ENCODE measurements at places on chromosomes 13 and 19.

- DNase-seq = no peak
Measured at GRCh38 chr13:76884186-76884906, 1.9 kb downstream of the KCTD12 start.

DNA sequence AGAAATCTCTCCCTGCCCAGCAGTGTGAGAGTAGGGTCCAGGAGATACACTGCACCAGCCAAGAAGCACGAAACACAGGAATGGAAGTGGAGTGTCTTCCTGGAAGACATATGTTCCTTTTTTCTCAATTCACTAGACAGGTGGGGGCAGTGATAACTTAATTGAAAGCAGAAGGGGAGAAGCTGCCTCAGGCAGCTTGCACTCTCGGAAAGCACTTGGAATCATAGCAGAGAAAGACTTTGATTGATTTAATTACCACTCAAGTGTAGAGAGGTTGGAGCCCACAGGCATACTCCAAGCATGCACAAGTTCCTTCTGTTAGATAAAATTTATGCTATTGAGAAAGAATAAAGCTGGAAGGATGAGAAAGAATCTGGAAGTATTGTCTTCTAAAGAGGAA lies 249.4 kb downstream of the SLITRK6 start:
- DNase-seq = no peak

DNA sequence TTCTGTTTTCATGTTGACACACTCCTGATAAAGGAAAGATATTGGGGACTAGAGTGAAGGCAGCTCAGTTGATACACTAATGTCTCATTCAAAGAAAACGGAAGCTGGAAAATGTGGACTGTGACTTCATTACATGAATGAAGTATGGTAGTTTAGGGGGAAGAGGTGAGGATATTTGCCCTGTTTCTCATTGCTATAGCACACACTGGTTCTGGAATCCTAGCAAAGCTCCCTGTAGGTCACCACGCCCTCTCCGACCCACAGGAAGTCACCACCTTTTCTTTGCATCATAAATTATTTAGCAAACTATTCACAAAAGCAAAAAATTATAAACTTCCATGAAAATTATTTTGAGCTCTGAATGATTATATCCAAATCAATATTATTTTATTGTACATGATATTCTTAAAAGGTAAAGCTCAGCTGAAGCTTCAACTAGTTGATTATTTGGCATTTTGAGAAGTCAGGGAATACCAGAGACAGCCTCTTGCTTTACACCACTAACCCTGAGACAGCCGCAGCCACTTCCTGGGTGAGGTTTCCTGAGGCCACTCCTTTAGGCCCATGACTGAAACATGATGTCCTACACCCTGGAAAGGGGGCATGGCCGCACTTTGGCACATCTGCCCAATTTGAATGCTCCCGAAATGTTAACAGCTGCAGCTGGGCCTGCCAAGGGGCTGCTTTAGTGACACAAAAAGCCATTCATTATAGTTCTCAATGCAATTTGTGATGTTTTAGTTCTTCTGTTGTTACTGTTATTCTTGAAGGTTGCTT lies 50.0 kb upstream of the WDFY2 start:
- no peak for DNase-seq

GRCh38 chr13:104809483-104809882 lies 1726.0 kb downstream of the EFNB2 start:
- no peak for DNase-seq

DNA sequence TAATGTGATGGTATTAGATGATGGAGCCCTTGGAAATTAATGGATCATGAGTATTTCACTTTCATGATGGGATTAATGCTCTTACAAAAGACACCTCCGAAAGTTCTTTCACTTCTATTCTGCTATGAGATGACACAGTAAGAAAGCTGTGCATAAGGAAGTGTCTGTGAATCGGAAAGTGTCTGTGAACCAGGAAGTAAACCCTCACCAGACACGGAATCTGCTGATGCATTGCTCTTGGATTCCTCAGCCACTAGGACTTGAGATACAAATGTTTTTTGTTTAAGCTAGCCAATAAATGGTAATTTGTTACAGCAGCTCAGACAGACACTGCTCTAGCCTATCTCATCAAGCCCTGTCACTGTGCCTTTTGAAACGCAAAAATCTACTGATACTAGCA lies 440.4 kb upstream of the PRR20A start:
- DNase-seq = no peak

DNA sequence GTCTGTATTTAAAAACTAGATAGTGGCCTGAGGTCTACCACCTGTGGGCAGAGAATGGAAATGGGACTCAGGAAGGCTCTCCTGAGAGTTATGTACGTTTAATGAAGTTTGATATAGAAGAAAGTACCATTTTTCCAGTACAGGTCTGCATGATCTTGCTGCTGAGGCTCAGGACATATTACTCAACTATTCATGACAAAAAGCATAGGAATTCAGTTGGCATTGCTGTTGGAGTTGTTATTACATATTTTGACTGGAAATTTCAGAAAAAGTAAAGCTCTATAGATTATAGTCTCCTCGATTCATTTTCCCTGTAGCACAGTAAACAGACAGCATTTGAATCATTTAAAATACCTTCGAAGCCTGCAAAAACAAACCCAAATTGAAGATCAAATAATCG lies 469.8 kb downstream of the DCT start:
- no peak for DNase-seq

GRCh38 chr19:42203700-42204099 lies 13.8 kb downstream of the DEDD2 start:
- no peak for DNase-seq

DNA sequence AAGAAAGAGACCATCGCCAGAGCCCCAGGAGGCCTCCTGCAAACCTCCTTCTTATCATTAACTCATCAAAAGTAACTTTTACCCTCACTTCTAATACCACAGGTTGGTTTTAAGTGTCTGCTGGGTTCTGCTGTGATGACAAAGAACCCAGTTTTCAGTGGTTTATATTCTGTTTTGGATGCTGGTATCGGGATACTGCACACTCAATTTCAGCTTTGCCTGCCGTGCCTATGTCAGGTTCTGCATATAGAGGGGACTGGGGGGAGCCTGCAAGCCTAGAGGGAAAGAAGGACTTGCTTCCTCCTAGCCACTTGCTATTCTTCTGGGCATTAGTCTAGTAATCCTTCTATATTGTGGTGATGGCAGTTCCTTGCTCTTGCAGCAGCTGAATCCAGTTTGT lies 242.4 kb downstream of the KCNRG start:
- DNase-seq = no peak

GRCh38 chr13:37209621-37210580 lies 104.4 kb upstream of the CSNK1A1L start:
- DNase-seq = no peak

DNA sequence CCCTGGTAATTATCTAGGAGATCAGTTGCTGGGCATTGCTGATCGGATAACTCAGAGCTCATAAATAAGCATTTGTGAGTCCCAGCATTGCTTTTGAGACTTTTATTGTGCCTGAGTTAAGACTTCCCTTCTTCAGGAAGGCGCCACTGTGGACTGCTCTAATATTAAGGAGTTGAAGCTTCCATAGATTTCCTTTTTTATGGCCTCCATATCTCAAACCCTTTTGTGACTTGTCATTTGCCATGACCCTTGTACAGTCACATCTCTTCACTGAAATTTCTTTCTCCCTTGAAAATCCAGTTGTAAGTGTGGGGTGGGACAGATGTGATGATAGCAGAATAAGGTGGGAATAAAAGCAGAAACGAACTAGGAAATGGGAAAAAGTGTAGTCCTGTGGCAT lies 6.3 kb downstream of the TM9SF2 start:
- no peak for DNase-seq

DNA sequence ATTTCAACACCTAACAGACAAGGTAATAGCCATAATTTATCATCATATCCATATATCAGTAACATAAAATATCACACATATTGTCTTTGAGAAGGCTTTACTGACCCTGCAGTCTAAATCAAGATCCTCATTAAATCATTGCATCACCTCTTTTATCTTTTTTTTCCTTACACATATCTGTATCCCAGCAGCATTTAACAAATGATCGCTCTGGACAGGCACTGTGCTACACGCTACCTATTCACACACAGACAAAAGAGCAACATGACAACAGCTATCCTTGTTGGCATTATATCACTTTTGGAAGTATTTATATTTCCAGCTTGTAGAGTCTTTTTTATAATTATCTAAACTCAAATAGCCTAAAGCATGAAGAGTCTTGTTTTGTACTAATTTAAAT lies 73.3 kb upstream of the NBEA start:
- DNase-seq = no peak

- DNase-seq = no peak
Measured at GRCh38 chr13:50426927-50427326, 411.7 kb downstream of the KCNRG start.

- no peak for DNase-seq
Measured at GRCh38 chr13:89315287-89315686, 1644.1 kb downstream of the SLITRK5 start.

GRCh38 chr13:64992314-64992713 lies 2237.8 kb downstream of the PCDH9 start:
- no peak for DNase-seq

GRCh38 chr19:46390866-46391265 lies 22.5 kb downstream of the CCDC8 start:
- no peak for DNase-seq

DNA sequence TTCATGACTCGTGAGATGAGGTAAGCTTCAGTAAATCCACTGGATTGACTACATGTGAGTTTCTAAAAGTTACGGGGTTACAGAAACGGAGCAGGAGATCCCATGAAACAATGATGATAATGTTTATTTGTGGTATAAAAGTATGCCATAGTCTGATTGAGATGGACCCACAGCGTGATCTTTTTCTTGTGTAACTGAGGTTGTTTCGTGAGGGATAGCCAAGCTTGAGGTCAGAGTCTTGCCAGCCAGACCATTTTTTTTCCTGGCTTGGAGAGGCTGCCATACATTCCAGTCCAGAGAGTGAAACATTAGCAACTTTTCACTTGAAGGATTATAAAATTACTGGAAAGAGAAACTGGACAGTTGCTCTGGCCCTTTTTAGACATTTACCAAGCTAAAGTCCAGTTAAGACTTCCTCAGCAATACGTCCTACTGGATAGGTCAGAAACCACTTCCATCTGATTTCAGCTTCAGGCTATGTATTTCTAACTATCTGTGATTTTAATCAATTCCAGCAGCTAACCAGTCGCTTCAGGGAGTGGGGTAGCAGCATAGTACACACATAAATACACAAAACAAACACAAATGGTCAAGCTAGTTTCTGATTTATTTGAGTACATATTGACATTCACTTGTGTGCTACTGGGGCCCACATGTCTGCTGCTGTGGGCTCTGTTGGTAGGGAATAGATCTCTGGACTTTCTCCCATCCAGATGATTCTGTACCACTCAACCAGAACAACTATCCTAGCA lies 194.6 kb downstream of the POSTN start:
- DNase-seq = no peak

DNA sequence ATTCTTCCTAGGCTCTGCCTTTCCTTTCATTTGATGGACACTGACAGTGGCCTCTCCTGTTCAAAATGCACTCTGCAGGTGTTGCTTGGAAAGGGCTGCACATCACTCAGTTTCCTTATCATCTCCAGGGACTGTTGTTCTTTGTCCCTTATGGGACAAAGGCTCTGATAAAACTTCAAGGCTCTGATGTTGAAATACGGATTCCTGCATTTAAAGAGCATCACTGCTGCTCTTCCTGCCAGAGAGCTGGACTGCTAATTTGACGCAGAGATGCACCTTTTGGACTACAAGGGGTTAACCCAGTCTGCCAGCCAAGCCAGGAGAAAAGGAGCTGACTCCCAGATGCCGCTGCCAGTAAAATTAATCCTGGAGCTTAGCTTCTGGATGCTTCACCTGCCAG lies 952.1 kb downstream of the DIAPH3 start:
- DNase-seq = no peak

DNA sequence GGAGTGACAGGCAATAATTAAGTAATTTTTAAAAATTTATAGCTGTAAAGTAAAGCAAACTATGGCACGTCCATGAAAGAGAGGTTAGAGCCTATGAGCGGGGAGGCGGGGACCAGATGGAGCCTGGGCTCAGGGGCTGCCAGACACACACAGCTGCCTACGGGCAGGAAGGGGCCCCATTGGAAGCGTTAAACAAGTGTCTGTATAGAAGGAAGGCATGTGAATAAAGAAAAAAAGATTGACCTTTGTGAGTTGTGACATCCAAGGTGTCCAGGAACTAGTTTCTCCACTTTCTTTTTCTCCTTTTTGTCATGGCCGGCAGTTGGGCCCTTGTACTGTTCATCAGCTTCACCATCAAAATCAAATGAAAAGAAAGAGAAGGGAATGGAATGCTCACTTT lies 56.8 kb downstream of the LRCH1 start:
- no peak for DNase-seq

DNA sequence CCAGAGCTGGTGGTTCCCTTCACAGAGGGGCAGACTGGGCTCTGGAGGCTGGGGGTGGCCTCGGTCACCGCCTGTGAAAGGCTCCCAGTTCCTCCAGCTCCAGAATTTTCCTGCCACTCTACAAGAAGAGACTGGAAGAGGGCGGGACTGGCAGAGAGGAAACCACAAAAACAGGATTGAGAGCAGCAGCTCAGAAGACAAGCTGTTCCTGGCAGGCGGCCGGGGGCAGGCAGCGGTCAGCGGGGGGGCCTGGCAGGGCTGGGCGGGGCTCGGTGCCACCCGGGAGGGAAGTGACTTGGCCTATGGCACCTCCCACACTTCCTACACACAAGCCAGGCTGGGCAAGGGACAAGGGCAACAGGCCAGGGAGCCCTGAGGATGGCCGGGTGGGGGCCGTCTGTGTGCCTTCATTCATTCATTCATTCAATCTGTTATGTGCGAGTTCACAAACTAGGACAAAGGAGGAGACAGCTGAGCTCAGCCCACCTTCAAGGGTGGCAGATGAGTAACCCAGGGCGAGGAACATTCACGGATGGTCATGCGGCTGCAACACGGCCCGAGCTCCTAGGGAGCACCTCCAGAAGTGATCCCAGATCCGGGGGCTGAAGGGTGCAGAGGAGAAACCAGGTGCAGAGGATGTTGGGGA lies 16.9 kb upstream of the BTBD2 start:
- DNase-seq = no peak

- DNase-seq = no peak
Measured at GRCh38 chr13:43058831-43059230, 35.4 kb downstream of the DNAJC15 start.

- no peak for DNase-seq
Measured at GRCh38 chr13:92719868-92720267, 506.7 kb upstream of the GPC6 start.

DNA sequence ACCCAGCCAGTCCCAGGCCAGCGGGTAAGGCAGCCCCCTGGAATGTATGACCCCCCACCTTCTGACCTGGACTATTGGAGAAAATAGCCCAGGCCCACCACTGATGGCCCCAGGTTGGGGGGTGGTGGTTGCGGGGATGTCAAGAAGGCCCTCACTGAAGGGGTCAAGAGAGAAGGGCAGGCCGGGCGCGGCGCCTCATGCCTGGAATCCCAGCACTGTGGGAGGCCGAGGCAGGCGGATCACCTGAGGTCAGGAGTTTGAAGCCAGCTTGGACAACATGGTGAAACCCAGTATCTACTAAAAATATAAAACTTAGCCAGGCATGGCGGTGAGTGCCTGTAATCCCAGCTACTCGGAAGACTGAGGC lies 1.5 kb upstream of the ADAMTSL5 start:
- DNase-seq = no peak
